ENCODE measurements at places on chromosomes 6 and 20.

DNA sequence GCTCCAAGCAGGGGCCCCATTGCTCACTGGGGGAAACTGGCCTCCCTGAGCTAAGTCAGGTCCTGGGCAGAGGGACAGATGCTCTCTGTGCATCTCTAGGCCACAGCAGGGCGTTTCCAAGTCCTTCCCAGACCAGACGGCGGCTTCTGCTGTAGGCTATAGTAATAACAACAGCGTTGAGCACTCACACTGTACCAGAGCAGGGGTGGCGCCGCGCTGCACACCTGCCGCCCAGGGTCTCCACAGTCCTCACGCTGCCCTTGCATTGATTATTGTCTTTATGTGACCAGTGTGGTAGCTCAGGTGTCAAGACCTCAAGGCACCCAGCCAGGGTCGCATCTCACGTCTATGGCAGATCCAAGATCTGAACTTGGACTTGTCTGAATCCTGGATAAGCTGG, 14.9 kb upstream of the CCN5 start:
- DNase-seq = no peak

DNA sequence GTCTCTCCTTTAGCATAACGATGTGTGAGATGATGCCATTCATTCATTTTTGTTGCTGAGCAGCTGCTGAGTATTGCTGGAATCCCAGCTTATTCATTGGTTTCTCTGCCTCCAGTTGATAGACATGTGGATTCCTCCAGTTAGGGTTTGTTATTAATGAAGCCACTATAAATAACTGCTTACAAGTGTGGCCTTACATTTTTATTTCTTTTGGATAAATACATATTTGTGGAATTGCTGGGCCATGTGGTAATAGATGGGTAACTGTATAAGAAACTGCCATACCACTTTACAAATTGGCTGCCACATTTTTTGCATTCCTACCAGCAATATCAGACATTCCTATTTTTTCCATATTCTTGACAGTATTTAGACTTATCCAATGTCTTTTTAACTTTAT, 2.6 kb upstream of the HLA-B start:
- no peak for DNase-seq

DNA sequence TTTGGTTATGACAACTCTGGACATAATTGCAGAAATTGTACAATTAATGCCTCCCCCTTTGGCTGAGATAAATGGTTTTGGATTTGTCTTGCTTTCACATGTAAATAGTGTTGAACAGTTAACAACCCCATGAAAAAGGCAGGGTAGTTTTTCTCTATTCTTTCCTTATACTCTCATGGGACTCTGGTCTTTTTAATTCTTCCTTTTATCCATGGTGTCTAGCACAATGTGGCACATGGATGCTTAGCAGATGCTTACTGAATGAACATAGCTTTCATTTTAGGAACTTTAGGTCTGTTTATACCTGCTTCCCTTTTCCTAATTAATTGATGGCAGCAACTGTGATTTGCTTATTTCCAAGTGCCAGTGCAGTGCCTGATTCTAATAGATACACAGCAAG, 75.6 kb downstream of the NCOA3 start:
- no peak for DNase-seq

GRCh38 chr6:127637830-127638409, 60.9 kb downstream of the C6orf58 start:
- no peak for DNase-seq

DNA sequence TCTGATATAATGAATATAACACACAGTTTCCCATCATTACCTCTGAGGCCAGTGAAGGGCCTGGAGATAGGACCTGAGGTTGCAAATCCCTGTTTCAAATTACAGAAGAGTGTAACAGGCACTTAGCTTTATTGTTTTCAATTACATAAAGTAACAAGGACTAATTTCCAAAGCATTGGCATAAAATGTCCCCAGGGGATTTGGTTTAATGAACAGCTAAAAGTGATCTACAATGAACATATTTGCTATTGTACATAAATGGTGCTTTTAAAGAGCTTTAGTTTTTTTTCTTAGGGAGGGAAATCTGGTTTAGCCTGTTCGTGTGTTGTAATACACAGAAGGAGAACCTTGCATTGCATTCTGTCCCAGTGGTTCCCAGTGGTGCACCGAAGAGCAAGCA, 54.4 kb downstream of the HMGN3 start:
- DNase-seq = no peak

DNA sequence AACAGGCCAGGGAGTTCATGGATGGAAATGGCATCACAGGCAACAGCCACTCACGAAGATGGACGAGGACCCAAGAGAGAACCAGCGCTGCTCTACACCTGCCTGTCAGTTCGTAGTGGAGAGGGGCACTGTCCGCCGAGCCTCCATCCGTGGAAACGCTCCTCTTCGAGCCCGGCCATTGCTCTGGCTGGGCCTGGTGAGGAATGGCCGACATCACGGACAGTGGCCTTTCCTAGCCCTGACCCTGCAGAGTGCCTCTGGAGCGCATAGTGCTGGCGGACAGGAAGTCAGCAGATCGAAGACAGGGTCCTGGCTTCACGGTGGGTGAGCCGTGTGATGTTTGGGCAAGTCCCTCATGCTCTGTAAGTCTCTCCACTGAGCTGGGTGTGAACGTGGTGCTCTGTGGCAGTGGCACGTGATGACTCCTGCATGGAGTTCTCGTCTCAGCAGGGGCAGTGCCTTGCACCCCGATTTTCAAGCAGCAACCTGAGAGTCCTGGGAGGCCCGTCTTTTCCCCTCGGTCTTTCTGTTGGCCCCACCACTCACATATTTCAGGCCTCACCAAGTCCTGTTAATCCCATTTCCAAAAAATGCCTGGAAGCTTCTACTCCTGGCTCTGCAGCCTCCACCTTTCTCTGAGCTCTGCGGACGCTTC, 214.4 kb downstream of the ERMARD start:
- DNase-seq = no peak

- no peak for DNase-seq
These were observed 68.8 kb downstream of the LAMP5 start for GRCh38 chr20:9583151-9583550.

DNA sequence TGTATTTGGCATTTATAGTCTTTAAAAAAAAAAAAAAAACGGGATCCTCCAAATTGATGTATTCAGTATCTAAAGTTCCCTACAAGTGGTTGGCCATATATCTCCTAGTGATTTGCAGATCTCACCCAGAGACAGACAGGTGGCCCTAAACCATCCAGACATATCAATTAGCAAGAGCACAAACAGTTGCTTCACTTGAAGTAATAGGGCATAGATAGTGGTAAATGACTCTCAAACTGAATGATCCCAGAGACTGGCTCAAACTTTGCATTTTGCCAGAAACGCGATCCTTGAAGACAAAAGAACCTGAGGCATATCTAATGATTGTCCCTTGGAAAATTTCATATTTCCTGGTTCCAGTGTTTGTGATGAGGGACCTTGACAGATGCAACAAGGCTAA, 54.6 kb downstream of the HMGCLL1 start:
- DNase-seq = no peak

- DNase-seq = no peak
These were observed at the start of gene SSTR4 for GRCh38 chr20:23034721-23035671. Gene SSTR4 (plus strand): TSS chr20:23035312. CDS start chr20:23035484, 172 bp downstream.

DNA sequence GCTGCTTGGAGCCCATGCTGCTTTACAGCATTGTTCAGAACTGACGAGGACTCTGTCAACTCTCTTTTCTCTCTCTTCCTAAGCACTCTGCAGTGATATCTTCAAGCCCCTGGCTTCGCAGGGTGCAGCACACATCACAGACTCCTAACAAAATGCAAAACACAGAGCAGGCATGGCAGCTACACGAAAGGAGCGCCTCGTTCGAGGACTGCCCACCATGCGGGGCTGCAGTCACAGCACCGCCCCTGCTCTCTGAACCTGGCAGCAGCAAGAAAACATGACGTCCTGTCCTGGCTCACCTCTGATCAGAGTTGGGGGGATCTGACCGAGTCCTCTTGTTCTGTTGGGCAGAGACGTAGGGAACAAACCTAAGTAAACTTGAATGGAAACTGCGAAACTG, 281.7 kb downstream of the CDH26 start:
- DNase-seq = no peak
